Fibroblast of mammary gland (primary cell): ENCODE measurements at places on chromosomes 13 and 19.

DNA sequence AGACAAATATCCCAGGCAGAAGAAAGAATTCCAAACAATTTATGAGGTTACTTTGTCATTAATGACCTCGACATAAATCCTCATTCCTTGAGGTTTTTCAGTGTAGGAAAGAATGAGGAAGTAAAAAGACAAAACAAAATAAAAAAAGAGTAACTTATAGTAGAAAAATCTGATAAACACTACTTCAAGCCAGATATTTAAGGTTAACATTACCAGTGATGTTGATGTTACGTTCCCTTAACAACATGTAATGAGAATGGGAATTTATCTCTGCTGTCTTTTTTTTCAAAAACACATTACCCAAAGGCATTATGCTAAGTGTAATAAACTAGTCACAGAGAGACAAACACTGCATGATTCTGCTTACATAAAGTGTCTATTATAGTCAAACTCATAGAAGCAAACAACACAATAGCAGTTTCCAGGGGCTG, 935.1 kb downstream of the SLITRK1 start:
- DNase-seq = peak; percentile 2

GRCh38 chr13:77338329-77338728, 11.4 kb upstream of the MYCBP2 start:
- DNase-seq = no peak

- DNase-seq = peak; percentile 60
Measured at GRCh38 chr19:54462655-54463530, 685 bp downstream of the LENG9 start.

- DNase-seq = no peak
Measured at GRCh38 chr13:78398743-78399410, 204.5 kb downstream of the POU4F1 start.

- DNase-seq = peak; percentile 96
Measured at GRCh38 chr19:11089254-11090013, at the start of gene LDLR. Gene LDLR, plus strand, starts transcription at chr19:11089463. Its CDS starts 86 bp downstream, at chr19:11089549.

- DNase-seq = no peak
Measured at GRCh38 chr13:99681695-99682094, 180.4 kb downstream of the TM9SF2 start.

- no peak for DNase-seq
Measured at GRCh38 chr13:76439546-76439945, 446.7 kb downstream of the KCTD12 start.

GRCh38 chr13:75514080-75514995, 23.3 kb downstream of the COMMD6 start:
- DNase-seq = peak; percentile 43

DNA sequence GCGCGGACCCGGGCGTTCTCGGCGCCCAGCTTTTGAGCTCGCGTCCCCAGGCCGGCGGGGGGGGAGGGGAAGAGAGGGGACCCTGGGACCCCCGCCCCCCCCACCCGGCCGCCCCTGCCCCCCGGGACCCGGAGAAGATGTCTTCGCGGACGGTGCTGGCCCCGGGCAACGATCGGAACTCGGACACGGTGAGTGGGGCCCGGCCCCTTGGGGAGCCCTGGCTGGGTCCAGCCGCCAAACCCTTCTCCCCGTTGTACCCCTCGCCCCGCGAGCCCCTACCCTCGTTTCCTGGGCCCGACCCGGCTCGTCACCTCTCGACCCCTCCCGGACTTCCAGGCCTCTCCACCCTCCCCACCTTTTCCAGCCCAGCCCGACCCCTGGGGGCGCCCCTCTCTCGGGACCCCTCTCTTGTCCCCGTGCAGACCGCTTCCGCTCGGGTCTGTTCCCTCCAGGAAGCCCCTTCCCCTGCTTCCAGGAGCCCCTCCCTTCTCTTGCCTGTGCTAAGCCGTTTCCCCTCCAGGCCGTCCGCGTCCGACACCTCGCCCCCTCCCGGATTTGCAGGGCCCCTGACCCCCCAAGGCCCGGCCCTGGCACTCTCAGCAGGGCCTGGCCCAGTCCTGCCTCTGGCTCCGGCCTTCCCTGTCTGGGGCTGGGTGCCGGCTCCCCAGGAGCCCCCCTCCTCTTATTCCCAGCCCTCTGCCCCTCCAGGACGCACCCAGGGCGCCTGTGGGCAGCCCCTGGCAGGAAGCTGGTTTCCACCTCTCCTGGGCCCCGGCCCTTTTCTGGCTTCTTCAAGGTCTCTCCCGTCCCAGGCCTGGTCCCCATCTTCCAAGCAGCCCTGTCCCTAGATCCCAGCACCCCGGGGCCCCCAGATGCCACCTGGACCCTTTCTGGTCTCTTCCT, 632 bp downstream of the MARK4 start:
- no peak for DNase-seq
